ENCODE measurements at places on chromosomes 1 and 21.

GRCh38 chr1:211469938-211470529 lies 21.9 kb downstream of the RD3 start:
- DNase-seq, result peak; percentile 62

DNA sequence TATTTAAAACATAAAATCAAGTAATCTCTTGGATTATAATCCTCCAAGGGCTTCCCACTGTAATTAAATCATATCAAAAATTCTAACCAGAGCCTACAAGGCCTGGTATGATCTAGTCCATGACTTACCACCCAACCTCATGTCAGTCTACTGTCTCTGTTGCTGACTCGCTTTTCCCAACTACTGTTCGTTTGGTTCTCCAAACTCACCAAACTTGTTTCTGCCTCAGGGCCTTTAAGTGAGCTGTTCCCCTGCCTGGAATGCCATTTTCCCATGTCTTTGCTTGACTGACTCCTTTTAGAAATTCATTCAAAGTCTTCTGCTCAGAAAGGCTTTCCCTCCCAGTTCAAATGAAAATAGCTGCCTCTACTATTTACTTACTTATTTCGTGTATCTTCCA lies 95.9 kb downstream of the ZC3H11B start:
- no peak for DNase-seq

GRCh38 chr1:242065813-242066212 lies 66.9 kb upstream of the MAP1LC3C start:
- DNase-seq, result no peak

GRCh38 chr1:225699336-225699735 lies 46.4 kb upstream of the ENAH start:
- DNase-seq, result no peak

DNA sequence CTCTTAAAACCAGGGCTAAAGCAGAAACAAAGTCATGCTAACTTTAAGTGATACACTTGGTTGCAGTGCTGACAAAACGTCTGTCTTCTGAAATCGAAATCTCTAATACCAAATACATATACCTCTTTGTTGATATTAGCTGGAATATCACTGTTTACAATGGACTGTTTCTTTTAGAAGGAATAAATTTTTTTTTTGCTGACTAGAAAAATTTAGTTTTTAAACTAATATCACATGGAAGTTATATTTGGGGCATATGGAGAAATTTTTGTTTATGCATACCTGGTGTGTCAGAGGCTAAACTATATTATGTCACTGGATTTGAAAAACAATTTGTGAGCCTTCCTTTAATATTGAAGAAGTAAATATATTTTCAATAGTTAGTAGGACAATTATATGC lies 39.1 kb downstream of the USP25 start:
- no peak for DNase-seq

GRCh38 chr1:193567937-193568336 lies 381.5 kb upstream of the B3GALT2 start:
- DNase-seq, result no peak

DNA sequence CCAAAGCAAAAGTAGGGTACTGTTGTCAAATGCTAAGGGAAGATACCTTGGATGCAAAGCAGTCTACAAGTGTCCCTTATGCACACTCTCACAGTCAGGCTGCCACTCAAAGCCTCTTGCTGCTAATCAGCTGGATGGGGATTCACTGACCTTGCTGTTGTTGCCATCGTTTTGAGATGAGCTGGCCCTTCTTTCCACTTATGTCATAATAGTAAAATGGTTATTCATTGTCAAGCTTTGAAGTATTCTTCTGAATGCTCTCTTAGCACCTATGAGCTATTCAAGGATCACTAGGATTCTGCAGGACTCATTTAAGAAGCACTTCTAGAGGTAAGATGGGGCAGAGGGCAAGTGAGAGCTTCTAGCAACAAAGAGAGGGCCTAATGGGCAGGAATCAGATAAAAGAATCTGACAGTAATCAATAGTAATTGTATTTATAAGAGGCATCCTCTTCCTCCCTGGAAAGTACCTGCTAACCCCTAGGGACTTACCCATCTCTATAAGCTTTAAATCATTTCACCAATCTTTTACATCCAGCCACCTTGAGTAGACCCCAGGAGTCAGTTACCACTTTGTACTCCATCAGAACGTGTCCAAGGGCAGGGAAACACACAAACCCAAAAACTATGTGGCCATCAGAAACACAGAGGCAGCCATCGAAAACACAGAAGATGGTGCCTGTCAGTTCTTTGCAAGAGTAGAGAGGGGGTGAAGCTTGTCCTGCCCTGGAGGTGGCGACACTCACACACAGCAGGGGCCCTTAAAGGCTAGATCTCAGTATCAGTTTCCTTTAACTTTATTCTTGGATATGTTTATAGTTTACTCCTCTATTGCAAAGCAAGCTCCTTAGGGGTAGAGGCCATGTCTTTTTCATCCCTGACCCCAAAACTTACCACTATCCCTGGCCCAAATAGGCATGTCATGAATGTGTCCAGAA lies 103.7 kb upstream of the NFIA start:
- no peak for DNase-seq

DNA sequence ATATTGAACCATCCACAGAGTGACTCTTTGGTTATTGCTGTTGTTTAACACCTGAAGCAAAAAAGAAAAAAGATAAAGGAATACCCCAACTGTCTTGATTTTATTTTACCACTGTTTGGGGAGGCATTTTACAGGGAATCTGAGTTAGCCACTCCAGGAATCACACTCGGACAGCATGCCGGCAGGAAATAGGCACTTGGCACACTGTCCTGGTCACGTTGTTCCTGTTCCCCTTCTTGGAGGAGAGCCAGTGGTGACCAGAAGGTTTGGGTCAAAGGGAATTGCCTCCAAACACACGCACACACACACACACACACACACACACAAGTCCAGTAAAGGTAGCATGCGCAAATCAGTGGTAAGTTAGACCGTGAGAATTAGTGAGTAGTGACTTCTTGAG lies 13.8 kb downstream of the RGS4 start:
- no peak for DNase-seq

GRCh38 chr1:151356696-151357095 lies 9.6 kb upstream of the RFX5 start:
- no peak for DNase-seq

DNA sequence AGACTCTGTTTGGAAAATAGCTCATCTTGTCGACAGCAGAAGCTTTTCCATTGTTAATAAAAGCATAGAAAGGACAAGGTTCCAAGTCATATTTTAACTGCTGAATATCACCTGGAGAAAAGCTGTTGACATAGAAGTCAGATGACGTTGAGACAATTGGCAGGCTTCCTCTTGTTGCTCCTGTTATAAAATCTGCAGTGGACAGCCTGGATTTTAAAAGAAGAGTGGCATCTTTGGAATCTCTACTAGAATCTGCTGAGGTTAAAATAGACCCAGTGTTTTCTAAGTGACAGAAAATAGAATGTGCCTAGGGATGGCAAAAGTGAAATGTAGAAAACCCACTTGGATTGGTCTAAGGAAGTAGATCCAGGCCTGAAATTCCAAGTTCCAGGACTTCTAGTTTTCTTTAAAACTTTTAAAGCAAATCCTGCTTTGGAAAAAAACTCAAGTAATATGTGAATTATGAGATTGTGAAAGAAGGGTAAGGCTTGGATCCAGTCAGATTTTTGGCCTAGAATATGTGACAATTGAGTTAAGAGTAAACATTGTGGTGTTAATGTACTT lies 53.6 kb upstream of the NEXN start:
- no peak for DNase-seq

DNA sequence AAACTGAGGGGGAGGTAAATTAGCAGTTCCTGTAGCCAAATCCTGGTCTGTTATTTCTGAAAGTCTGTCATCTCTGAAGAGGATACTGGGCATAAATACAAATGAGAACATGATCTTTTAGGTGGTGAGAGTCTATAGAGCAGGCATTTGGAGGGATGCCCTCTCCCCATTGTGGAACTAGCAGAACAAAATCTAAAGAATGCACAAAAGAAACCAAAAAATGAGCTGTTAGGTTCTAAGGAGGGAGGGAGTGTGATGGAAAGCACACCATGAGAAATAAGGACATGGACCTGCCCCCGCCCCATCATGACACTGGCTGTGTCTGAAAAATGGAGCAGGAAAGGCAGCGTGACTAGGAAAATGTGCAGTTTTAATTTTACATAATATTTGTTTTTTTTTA lies 262.0 kb downstream of the KIF26B start:
- no peak for DNase-seq

GRCh38 chr1:199641531-199641930 lies 386.0 kb upstream of the NR5A2 start:
- no peak for DNase-seq

- DNase-seq, result no peak
Measured at GRCh38 chr1:3981261-3981660, 81.2 kb upstream of the C1orf174 start.

DNA sequence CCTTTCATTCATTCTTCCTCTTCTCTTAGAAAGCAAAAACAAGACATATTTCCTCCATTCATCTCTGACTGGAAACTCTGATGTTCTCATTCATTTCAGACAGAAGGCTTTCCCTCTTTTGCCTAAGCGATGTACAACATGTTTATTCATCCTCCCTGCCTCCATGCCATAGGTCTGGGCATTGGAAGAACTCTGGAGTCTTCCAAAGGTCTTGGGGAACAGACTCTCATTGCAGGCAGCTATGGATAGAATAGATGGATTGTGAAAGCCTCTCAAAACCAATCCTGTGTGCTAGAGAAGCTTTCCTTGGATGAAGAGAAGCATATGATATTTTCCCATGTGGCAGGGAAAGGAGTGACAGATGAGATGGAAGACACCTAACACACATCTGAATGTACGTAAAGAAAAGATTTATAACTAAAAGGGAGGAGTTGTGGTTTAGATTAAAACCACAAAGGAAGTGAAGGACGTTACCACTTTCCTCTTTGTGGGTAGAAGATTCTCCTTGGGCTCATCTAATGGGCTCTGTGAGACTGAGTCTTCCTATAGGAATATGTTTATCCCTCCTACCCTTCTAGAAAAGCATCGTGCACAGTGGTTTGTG lies 38.7 kb downstream of the BCL9 start:
- DNase-seq, result no peak

- DNase-seq, result no peak
Measured at GRCh38 chr1:154720328-154721297, 112.6 kb upstream of the ADAR start.

- no peak for DNase-seq
Measured at GRCh38 chr21:33811167-33812010, 104.2 kb downstream of the ATP5PO start.

GRCh38 chr1:232477728-232478127 lies 152.2 kb downstream of the SIPA1L2 start:
- no peak for DNase-seq

DNA sequence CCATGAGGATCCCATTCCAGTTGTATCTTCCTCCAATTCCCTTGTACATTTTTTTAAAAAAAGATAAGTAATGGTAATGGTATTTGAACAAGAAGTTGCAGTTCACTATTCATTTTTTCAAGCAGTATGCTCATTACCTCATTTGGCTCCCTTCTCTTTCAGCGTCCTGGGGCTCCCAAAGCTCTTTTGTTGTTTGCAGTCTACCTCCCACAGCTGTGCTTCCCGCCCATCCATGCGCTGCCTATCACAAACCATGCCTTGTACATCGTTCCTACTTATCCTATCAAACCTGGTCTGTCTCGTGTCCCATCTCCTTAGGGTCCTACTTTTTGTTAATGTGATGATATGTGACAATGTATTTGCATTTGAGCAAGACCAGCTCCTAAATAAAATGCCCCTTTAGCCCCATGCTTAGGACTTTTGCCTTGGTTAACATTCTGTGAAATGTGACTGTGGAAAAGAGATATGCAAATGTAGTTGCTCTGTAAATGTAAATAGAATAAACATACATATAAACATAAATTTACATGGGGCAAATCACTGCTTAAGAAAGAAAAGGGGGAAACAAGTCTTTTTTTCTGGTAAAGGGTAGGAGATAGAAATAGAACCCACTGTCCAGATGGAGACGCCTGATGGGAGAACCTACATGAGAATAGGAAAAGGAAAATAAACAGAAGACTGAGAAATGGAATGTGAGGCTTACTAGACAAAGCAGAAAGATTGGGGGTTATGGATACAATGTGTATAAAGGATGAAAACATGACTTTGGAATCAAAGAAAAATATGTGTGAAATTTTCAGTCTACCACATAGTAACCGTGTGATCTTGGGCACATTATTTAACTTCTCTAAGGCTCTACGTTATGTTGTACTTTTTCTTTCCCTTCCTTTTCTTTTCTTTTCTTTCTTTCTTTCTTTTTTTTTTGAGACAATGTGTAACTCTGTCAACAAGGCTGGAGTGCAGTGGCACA lies 59.8 kb upstream of the PLXNA2 start:
- no peak for DNase-seq

GRCh38 chr21:17389311-17389710 lies 123.5 kb upstream of the CXADR start:
- no peak for DNase-seq

- DNase-seq, result peak; percentile 53
Measured at GRCh38 chr1:8422510-8423268, 104.8 kb downstream of the SLC45A1 start.

DNA sequence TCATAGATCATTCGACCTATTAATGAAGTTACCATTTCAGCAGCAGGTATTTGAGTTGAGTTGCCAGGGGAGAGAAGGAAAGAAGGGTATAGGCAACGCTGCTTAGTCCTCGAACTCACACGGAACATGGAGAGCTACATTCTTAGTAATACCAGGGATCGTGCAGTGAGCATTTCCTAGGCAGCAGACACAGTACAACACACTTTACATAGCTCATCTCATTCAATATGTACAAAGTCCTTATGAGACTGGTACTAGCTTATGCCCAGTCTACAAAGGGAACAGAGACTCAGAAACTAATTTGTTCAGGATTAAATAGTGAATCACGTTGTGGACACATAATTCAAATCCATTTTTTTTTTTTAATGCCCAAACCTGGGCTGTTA lies 25.6 kb downstream of the IRF2BP2 start:
- DNase-seq, result no peak

DNA sequence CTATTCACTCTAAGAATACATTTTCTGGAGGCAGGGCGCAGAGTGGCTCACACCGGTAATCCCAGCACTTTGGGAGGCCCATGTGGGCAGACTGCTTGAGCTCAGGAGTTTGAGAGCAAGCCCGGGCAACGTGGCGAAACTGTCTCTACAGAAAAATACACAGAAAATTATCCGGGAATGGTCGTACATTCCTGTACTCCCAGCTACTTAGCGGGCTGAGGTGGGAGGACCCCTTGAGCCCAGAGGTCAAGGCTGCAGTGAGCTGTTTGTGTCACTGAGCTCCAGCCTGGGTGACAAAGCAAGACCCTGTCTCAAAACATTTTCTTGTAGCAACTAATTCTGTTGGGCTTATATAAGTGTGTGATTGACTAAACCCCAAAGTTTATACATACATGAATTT lies 30.5 kb downstream of the GPR161 start:
- no peak for DNase-seq
